SHP77 treated with DMSO at 0.1 percent for 48 hours (cell line): ENCODE measurements at places on chromosomes 3 and 15.
A peak's percentile ranks its signal among the peaks of the same experiment; 100 is the strongest.

- no peak for DNase-seq
Observed at GRCh38 chr3:32872487-32873382, 54.9 kb downstream of the TRIM71 start.

DNA sequence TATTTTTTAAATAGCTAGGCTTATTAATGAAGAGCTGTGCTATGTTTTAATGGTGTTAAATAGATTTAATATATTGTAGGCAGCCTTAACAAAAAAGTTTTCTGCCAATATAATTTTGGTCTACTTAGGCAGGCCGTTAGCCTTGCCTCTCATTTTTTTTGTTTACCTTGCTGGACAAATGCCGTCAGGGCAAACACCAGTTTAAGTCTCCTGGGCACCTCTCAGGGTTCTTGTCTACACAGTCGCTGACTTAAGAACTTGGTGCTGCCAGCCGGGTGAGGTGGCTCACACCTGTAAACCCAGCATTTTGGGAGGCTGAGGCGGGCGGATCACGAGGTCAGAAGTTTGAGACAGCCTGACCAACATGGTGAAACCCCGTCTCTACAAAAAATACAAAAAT, 153.3 kb downstream of the ULK4 start:
- DNase-seq = no peak

DNA sequence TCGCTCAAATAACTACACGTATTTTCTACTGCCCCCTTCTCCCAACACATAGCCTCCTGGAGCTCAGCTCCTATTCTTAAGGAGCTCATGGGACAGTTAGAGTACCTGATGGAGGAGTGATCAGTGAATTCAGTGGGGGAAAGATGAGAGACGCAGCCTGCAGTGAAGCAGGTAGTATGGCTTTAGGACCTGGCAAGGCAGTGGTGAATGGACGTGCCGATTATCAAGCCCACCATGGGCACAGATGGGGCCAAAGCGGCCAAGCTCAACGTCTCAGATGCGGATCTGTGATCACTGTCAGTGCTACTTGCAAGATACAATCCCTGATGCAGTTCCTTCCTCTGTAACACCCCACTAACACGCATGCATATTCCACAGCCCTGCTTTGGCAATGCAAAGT, 45.8 kb upstream of the ATP2B2 start:
- no peak for DNase-seq

- no peak for DNase-seq
Observed at GRCh38 chr3:54120657-54121413, 1.5 kb upstream of the CACNA2D3 start.

GRCh38 chr15:61660579-61660978, 399.7 kb downstream of the VPS13C start:
- DNase-seq = no peak

DNA sequence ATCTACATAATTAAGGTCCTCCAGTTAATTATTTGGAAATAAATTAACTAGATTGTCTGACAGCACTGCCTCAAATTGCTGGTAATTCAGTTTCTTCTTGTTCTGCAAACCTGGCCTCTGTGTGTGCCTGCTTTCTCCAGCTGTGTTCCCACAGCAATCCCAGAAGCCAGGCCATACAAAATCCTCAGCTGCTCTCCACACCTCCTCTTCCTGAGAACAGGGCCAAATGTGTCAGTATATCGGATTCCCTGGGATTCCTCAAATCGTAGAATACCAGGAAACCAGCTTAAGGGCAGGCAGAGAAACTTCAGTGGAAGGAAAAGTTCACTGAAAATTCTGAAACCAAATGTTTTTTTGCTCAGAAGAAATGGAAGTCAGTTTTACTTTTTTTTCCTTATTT, 261.4 kb downstream of the ZMAT3 start:
- DNase-seq = no peak

- no peak for DNase-seq
Observed at GRCh38 chr15:83067638-83067962, 548 bp upstream of the BTBD1 start.

GRCh38 chr3:137039570-137039969, 81.8 kb downstream of the IL20RB start:
- DNase-seq = no peak

GRCh38 chr15:58313810-58314592, 117.8 kb upstream of the LIPC start:
- no peak for DNase-seq

DNA sequence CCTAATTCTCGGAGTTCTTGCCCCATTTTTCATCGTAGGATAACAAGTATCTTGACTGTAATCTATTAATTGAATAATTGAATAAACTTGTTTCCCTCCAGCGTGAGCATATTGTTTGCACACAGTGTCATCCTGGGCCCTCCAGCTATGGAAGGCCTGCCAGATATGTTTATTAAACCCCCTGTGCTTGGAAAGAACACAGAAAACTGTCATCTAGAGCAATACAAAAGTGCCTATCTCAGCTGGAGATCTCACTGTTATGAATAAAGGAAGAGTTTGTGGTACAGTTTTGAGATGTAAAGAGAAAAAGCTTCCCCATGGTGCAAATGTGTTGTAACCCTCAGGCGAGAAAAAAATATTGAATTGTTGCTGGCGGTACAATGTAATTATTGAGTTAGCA, 405.9 kb downstream of the SOX2 start:
- DNase-seq = no peak

- no peak for DNase-seq
Observed at GRCh38 chr3:135182364-135182998, 387.4 kb downstream of the EPHB1 start.

DNA sequence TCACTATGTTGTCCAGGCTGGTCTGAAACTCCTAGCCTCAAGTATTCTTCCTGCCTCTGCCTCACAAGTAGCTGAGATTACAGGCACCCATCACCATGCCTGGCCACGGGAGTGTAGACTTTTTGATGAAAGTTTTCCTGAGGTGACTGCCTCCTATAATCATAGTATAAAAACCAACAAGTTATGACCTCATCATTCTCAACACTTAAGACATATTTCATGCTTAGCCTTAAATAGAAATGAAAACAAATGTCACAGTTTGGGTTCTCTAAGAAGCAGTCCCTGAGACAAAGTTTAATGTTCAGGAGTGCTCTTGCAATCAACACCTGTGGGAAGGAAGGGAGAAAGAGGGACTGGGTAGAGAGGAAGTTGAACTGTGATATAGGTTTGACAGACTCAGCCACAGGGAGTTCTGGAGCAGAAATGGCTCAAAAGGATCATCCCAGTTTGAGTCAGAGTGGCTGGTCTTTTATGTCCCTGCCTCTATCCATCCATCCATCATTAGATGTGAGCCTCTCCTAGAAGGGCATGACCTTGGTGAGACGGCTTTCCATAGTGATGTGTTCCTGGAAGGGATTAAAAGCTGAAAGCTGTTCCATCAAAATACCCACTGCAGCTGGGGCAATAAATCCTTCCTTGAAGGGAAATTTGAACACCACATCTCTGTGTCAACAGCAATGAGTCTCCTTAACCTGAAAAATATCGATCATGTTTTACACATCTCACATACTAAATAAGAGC, 16.2 kb upstream of the ABHD5 start:
- DNase-seq = peak; percentile 62

DNA sequence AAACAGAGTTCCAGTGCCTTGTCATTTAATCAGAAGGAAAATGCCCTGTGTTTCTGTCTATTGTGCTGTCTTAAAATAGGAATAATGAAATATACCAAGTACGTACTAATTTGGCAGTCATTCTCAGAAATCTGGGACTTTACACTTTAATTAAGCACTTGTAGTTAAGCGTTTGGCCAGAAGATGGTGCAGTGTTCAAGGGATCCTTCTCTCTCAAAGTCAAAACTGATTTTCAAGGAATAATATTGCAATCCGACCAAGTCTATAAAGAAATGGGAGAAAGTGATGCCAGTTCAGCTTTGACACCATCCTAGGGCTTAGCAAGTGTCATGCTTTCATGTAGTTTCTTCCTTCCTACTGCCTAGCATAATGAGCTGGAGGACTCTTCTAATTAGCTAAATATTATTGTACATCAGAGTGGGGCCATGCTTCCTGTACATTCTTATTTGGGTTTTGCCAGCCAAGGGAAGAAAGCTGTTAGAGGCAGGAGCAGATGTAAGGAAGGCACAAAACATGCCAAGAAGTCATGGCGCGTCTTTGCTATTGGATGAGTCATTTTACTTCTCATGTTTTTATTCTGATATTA, 64.8 kb downstream of the SAMMSON start:
- DNase-seq = peak; percentile 2

GRCh38 chr15:69393831-69394491, 20.2 kb upstream of the KIF23 start:
- DNase-seq = no peak
